Smooth muscle cell of bladder (primary cell): ENCODE measurements at places on chromosomes 2 and 18. TPM values are rescaled to one million over a fixed set of nuclear protein-coding genes. Genes with fewer than 3 reads are reported as not detected.

The TOGARAM2 gene
- 0.14 and 0.37 TPM in 2 replicates for total RNA-seq

The MAPK4 gene
- total RNA-seq, result 0.09 TPM in 1 of 2 replicates, not detected in the other

The PDE6D gene
- total RNA-seq, result 10.0 and 10.8 TPM in 2 replicates

The TEX44 gene
- not detected in 2 replicates for total RNA-seq

The SERPINB13 gene
- total RNA-seq, result not detected in 2 replicates

The CNDP2 gene
- total RNA-seq, result 39.7 and 57.3 TPM in 2 replicates

The CPLX4 gene
- total RNA-seq, result not detected in 2 replicates

The CYP27C1 gene
- total RNA-seq, result 0.18 and 0.28 TPM in 2 replicates

The DSG4 gene
- total RNA-seq, result not detected in 2 replicates

The EVX2 gene
- under 0.01 TPM in 1 of 2 replicates, not detected in the other for total RNA-seq
